Suppressor macrophage treated with lipopolysaccharide for 1 hour (primary cell): ENCODE measurements at places on chromosomes 3 and 15.

GRCh38 chr3:50336452-50337174 is 4.0 kb downstream of the RASSF1 start:
- no peak for DNase-seq

GRCh38 chr15:26359855-26360254 is 413.0 kb downstream of the GABRB3 start:
- no peak for DNase-seq

DNA sequence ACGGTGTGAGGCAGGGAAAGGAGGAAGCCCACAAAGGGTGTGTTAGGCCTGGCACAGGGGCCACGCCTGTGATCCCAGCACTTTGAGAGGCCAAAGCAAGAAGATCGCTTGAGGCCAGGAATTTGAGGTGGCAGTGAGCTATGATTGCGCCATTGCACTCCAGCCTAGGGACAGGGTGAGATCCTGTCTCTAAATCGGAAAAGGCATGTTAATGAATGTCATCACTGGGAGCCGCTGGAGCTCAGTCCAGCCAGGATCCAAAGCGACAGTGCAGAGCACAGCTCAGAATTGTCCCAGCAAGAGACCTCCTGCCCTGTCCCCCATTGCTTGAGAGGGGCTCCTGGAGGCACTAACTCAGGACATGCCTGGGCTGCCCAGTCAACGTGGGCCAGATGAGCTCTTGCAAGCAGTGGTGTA is 15.0 kb upstream of the FBLN2 start:
- DNase-seq: no peak

- no peak for DNase-seq
Measured at GRCh38 chr3:78918361-78919020, 849.3 kb downstream of the ROBO1 start.
